ENCODE measurements at places on chromosomes 1 and 21.

- DNase-seq, result no peak
Observed at GRCh38 chr1:44101328-44101727, 17.3 kb upstream of the KLF17 start.

DNA sequence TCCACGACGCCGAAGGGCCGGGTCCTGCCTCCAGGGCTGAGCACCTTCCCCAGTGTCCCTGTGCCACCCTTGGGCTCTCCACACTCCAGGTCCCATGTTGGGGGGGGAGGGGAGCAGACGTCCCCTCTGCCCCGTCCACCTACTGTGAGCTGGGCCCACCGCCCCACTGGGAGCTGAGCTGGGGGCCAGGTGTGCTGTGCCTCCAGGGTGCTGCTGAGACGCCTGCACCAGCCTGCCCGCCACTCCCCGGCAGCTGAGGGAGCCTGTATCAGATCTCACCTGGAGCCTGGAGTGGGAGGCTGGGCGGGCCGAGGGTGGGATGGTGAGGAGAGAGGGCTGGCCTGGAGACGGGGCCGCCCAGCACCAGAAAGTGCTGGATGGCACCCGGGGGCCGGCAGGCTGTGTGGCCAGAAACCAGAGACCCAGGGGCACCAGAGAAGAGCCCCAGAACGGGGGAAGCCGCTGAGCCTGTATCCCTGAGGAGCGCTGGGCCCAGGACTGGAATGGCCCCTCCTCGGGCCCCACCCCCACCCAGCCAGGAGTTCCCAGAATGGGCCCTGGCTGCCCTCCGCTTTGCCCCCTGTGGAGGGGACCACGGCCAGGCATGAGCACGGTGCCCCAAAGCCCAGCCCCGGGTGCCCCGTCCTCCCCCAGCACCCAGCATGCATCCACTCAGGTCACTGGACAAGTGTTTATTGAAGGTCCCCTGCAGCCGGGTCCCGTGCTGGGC, 3.4 kb downstream of the TNFRSF18 start:
- no peak for DNase-seq

- DNase-seq, result no peak
Observed at GRCh38 chr1:239367196-239367810, 19.1 kb upstream of the CHRM3 start.

GRCh38 chr1:154870115-154870571, at the start of gene KCNN3:
Gene KCNN3 (minus strand): TSS chr1:154870281. CDS start chr1:154869964, 317 bp downstream.
- peak; percentile 85 for DNase-seq

DNA sequence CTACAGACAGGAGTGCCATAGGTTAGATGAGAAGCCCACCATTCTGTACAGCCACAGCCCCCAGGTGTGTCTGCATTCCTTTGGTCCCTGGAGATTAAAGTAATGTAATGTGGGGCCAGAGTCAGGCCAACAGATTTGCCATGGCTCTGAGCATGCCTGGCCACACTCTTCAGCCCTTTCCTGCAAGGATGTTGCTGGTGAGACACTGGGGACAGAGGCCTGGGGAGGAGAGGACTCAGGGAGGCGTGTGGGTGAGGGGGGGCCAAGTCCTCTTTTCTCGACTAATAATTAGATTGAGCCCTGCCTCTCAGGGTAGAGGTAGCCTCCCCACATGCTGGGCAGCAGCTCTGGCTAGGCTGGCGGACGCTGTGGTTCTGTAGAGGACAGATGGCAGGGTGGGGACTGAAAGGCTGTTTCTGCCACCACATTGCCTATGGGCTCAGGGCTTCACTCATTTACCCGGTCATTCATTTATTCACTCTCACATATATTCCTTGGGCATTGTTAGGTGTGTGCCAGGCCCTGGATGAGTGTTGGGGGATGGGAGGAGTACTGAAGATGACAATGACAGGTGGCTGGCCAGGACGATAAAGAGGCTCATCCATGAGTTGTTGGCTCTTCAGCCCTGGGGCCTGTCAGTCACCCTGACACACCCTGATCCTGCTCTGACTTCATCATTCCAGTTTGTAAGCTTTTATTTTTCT, 7.1 kb upstream of the PRCC start:
- no peak for DNase-seq

GRCh38 chr21:14321042-14321441, 61.9 kb downstream of the HSPA13 start:
- DNase-seq, result no peak

DNA sequence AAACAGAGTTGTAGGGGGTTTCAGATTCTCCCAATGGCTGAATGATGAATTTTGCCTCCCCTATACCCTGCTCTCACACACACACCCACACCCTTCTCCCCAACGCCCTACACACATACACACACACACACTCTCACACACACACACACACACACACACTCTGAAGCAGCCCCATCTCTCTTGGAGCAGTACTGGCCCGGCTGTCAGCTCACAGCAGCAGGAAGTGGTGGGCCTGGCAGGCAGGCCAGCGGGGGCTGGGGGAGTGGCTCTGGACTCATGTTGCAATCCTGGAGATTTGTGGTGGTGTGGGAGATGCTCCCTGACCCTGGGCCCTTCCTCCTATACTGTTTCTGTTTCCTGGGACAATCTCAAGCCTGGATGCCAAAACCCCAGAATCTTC, 2.2 kb downstream of the IKBKE start:
- no peak for DNase-seq

- DNase-seq, result no peak
Observed at GRCh38 chr1:214301526-214301925, 20.6 kb downstream of the SMYD2 start.

- DNase-seq, result peak; percentile 81
Observed at GRCh38 chr1:1305300-1306069, 2.2 kb downstream of the ACAP3 start.

GRCh38 chr1:187527346-187527745, 698.6 kb downstream of the PLA2G4A start:
- no peak for DNase-seq

GRCh38 chr1:82837766-82838465, 1037.2 kb downstream of the ADGRL2 start:
- DNase-seq, result no peak

DNA sequence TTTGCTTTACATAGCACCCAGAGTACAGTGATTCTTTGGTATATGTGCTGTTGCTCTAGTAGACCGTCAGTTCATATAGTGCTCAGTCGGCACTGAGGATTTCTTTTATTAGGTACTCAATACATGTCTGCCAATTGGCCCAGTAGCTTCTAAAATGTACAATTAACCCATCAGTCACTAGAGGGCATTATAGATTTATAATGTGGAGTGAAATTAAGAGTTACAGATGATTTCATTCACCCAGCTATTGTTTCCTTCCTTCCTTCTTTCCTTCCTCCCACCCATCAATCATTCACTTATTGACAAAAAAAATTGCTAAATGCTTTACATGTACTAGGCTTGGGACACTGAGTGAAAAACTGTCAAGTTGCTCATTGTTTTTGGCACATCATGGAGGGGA, 263.6 kb upstream of the USP24 start:
- no peak for DNase-seq

DNA sequence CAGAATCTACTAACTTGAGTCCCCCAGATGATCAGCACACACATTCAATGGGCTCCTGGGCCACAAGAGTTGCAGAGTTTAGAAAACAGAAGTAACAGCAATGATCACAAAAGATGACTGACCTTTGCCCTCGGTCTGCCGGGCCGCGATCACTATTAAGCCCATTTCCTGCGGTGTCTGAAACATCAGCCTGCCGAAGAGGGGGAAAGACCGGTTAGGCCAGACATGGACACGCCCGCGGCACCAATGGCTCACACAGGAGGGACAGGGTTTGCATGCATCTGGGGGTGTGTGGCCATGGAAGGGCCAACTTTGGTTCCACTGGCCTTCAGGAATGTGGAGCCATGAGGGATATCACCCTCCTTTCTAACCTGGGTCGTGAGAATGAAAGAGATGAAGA, 68.2 kb downstream of the SIM2 start:
- DNase-seq, result no peak

DNA sequence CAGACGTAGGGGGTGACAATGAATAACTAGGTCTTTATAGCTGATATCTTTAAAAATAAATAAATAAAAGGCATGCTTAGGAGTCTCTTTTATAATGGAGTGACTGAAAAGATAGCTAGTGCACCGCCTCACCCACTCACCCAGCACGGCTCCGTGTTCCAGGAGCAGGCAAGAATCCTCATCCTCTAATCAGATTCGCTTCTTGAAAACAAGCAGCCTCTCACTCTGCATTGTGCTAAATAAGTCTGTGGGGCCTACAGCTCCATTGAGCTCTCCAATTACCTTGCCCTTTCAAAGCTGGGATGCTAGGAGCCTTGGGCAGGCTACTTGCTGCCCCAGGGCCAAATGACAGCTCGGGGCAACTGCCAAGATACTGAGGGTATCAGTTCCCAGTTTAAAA, 91.5 kb downstream of the TIAM1 start:
- no peak for DNase-seq

DNA sequence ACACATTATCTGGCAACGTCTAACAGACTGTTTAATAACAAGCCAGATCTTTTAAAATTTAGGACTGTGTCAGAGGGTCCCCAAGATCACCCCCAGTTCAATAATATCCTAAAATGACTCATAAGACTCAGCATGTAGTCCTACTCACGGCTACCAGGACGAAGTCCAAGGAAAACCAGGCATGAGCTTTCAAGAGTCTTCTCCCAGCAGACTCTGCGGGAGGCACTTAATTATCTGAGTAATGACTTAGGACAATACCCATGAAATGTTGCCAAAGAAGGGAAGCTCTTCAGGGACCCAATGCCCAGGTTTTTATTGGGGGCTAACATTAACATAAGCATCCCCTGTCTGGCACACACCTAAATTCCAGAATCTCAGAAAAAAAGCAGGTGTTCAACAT, 7.0 kb downstream of the HFM1 start:
- no peak for DNase-seq

GRCh38 chr1:26127235-26128163, 15.9 kb downstream of the PDIK1L start:
- no peak for DNase-seq

DNA sequence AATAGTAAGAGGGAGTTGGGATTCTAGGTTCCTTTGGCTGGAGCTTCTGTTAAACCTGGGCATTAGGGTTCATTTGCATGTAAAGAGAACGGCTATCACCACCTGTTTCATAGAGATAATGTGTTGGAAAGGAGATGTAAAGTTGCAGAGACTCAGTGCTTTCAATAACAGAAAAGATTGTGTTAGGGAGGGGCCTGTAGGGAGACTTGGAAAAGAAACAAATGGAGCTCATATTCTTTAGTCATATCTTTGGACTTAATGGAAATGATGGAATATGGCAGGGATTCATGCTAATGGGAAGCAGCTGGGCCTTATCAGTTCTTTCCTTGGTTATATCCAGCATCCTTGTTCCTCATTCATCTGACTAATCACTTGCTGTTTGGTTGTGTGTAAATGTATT, 144.9 kb downstream of the CD247 start:
- DNase-seq, result no peak

DNA sequence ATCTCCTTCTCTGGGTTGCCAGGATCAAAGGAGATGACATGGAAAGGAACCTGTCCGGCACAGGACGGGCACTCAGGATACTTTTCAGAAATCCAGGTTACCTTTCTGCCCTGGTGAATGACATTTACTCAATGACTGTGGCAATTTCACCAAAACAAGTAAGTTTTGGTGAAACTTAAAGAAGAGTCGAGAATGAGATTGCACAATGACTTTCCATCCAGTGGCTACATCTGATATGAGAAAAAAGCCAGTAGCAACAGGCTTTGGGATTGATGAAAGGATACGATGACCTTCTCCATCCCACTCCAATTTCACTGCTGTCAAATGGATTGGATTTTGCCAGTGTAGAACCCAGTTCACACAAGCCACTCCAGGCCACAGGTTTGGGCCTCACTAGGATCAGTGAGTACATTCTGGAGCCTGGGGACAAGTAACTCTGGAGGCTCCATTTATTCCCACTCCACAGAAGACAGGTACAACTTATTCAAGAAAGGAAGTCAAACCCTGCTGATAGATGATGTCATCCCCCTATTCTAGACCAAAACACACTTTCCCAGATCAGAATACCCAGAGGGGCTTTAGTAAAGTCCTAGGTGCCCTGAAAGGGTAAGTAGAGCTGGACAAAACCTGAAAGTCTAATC, 63.3 kb downstream of the PLPP3 start:
- no peak for DNase-seq

DNA sequence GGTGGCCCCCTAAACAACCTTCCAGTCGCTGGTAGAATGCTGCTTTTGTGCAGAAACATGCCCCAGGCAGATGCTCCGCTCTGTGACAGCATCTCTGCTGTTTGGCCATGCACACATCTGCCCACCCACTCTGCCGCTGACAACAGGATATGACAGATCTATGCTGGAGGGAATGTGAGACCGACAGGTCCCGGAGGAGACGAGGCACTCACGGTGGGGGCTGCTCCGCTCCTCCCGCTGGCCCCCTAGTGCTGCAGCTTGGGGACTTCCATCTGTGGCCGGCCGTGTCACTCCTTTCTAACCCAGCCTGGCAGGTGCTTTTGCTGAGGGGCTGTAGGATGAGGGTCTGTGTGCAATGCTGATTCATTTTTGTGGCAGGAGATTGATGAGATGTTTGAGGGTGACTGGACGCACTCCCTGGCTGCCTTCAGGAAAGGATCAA, 49.1 kb upstream of the DMRTB1 start:
- no peak for DNase-seq

DNA sequence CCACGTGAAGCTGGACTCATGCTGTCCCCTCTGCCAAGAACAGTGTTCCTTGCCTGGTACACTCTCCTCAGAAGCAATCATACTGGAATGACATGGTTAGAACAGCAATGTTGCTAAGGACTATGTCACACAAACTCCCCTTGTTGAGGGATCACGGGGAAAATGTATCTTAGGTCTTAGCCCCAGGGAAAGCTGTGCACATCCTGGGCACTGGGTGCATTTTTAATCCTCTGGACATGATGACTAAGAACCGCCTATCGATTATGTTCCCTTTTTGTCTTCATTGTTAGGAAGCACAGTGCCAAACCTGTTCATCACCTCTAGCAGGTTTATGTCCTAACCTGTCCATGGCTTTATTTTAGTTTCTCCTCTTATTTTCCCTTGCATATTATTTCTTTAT, 115.1 kb downstream of the HIVEP3 start:
- DNase-seq, result no peak

GRCh38 chr1:212167098-212167497, 118.1 kb upstream of the PPP2R5A start:
- DNase-seq, result no peak

DNA sequence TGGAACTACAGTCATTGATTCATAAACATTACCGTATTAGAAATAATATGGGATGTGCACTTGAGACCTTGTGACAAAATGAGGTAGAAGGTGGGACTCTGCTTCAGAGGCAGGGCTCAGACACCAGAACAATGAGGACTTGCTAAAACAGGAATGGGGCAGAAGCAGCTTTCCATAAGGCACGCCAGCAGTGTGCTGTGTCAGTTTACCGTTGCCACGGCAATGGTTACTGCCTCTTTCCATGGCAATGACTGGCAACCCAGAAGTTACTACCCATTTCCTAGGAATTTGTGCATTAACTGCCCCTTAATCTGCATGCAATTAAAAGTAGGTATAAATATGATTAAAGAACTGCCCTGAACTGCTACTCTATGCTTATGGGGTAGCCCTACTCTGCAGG, 169.0 kb downstream of the CHRM3 start:
- DNase-seq, result no peak

GRCh38 chr1:117036018-117036461, 24.1 kb upstream of the TTF2 start:
- no peak for DNase-seq

GRCh38 chr1:78333502-78333901, 157.3 kb upstream of the PTGFR start:
- peak; percentile 3 for DNase-seq
